ENCODE measurements at places on chromosomes 5 and 9.

- DNase-seq, result peak; percentile 26
Measured at GRCh38 chr9:20476912-20477521, 145.3 kb downstream of the MLLT3 start.

GRCh38 chr5:29794141-29794787 lies 1399.2 kb upstream of the CDH6 start:
- DNase-seq, result no peak

- no peak for DNase-seq
Measured at GRCh38 chr9:78958892-78959291, 612.9 kb upstream of the TLE4 start.

GRCh38 chr5:111948092-111948841 lies 191.3 kb upstream of the NREP start:
- peak; percentile 95 for DNase-seq

GRCh38 chr5:112228667-112229066 lies 190.4 kb downstream of the EPB41L4A start:
- DNase-seq, result peak; percentile 60

DNA sequence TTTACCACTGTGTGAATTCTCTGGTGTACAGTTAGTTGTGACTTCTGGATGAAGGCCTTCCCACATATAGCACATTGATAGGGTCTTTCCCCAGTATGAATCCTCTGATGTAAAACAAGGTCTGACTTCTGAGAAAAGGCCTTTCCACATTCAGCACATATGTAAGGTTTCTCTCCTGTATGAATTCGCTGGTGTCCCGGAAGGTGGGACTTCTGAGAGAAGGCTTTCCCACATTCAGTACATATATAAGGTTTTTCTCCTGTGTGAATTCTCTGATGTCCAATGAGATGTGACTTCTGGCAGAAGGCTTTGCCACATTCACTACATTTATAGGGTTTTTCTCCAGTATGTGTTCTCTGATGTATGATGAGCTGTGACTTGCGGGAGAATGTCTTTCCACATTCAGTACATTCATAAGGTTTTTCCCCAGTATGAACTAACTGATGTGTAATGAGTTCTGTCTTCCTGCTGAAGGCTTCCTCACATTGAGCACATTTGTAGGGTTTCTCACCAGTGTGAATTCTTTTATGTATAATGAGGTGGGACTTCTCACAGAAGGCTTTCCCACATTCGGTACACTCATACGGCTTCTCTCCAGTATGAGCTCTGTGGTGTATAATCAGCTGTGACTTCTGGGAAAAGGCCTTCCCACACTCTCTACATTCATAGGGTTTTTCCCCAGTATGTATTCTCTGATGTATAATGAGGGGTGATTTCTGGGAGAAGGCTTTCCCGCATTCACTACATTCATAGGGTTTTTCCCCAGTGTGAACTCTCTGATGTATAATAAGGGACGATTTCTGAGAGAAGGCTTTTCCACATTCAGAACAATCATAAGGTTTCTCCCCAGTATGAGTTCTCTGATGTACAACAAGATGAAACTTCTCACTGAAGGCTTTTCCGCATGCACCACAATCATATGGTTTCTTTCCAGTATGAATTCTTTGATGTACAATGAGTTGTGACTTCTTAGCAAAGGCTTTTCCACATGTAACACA lies 9.1 kb downstream of the ZNF300 start:
- DNase-seq, result peak; percentile 7

- no peak for DNase-seq
Measured at GRCh38 chr9:83800236-83801033, 17.1 kb downstream of the GKAP1 start.

DNA sequence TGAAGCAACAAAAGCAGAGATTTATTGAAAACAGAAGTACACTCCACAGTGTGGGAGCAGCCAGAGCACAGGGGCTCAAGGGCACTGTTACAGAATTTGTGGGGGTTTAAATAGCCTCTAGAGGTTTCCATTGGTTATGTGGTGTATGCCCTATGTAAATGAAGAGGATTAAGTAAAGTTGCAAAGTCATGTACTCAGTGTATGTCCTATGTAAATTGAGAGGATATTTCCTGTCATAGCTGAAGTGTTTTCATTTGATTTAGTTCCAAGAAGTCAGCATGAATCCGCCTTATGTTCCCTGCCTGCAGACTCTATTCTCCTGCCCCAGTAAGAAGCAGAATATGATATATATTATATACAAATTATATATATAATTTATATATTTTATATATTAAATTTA lies 966.0 kb upstream of the COX7C start:
- DNase-seq, result no peak

DNA sequence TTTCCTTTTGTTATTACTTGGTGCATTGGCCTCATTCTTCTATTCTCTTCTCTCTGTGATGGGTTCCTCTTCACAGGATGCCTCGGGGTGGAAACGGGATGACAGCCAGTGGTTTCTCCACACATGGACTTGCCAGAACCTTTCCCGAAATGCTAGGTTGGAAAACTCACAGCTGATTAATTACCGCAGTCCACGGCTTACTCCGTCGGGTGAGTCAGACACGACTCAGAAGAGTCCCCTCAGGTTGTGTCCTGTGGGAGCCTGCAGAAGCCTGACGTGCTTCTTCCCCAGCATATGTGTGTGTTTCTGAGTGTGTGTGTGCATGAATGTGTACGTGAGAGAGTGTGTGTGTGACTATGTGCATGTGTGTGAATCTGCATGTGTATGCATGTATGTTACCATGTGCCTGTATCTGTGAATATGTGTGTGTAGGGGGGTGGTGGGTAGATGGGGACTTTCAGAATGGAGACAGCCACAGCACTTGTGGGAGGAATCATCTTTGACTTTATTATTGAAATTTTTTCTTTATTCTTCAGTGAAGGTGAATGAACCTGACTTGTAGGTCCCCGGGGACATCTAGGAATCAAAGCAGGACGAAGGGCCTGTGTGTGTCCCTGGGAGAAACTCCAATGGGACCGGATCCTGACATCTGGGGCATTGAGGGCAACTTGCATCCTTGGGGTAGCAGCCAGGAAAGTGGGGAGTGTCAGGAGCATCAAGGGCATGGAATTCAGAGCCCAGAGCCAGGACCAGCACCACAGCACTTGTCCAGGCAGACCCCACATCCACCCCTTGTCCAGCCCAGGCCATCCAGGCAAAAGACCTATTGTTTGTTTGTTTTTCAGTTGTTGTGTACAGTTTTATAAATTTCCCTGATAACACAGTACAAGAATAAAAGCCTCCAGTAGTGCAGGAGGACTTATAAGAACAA lies 21.9 kb upstream of the MED10 start:
- peak; percentile 29 for DNase-seq

DNA sequence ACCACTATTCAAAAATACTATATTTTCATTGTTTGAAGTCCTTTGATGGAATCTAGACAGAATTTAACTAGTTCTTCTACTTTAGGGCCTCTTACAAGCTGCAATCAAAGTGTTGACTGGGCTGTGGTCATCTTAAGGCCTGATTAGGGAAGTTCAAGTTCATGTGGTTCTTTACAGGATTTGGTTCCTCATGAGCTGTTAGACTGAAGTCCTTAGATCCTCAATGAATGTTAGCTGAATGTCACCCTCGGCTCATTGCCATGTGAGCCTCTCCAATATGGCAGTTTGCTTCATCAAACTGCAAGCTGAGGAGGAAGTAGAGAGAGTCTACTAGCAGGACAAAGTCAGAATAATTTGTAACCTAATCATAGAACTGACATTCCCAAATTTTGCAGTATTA lies 135.1 kb downstream of the CSNK1G3 start:
- no peak for DNase-seq

DNA sequence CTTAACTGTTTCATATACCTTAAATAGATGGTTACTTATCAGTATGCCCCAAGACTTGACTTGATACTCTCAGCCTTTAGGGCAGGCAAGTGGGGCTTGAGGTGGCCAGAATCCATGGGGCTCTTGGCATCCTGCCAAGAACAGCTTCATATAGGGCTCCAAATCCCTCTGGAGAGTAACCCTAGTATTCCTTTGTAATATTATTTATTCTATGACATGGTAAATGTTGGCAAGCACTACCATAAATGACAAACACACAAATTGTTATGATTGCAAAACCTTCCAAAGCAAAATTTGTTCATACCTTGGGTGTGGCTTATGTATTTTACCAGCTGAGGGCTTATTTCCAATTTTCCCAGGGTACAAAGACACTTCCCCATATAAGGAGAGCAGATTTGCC lies 257.4 kb upstream of the TRPC7 start:
- no peak for DNase-seq

- DNase-seq, result no peak
Measured at GRCh38 chr9:2359891-2360471, 261.6 kb upstream of the VLDLR start.

- DNase-seq, result peak; percentile 94
Measured at GRCh38 chr5:87121304-87122150, 146.2 kb upstream of the RASA1 start.

DNA sequence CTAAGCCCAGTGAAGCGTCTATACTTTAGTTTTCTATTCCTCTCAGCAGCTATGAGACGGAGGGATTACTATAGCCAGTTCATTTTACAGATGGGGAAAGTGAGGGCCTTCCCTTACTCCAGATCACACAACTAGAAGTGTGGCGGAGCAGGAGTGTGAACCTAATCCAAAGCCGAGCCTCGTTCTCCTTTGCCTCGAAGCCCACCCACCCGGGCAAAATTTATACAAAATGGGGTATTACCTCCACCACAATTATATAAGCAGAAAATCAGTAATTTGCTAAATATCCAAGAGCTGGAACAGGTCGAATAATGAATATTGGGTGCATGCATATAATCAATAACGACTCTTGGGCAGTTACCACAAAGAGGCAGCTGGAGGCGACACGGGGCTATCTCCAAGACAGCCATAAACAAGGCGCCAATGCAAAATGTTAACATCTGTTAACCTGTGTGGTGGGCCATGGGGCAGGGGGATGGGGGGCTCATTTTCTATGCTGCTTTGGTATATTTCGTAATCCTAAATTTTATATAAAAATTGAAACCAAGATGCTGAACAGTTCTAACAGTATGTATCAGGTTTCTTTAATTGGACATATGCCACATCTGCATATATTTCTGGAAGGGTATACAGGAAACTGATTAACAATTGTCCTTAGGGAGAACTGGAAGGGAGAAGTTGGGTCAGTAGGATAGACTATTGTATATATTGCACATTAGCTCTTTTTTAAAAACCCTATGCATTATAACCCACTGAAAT lies 1.2 kb upstream of the RNF44 start:
- DNase-seq, result no peak

- DNase-seq, result no peak
Measured at GRCh38 chr5:132493241-132493640, 2.7 kb upstream of the IRF1 start.

GRCh38 chr5:141603923-141604717 lies 14.7 kb downstream of the DIAPH1 start:
- peak; percentile 87 for DNase-seq

- DNase-seq, result peak; percentile 66
Measured at GRCh38 chr5:40386289-40386688, 293.4 kb upstream of the PTGER4 start.

DNA sequence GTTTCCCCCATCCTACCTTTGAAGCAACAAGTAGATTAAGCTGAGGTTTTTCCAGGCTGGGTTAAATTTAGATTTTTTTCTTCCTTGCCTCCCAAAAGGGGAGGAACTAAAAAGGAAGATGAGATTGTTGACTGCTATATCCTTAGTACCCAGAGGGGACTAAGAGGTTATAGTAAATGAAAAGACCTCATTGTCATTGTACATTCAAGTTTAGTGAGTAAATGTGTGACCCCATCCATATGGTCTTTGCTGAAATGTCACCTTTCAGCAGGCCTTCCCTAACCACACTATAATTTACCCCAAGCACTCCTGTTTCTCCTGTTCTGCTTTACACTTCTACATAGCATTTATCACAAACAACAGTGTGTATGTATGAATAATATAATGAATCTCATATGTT lies 35.8 kb upstream of the CHD1 start:
- DNase-seq, result no peak

GRCh38 chr5:43573058-43573457 lies 16.2 kb upstream of the PAIP1 start:
- DNase-seq, result peak; percentile 62

- DNase-seq, result no peak
Measured at GRCh38 chr5:2106721-2107120, 224.0 kb upstream of the IRX4 start.

DNA sequence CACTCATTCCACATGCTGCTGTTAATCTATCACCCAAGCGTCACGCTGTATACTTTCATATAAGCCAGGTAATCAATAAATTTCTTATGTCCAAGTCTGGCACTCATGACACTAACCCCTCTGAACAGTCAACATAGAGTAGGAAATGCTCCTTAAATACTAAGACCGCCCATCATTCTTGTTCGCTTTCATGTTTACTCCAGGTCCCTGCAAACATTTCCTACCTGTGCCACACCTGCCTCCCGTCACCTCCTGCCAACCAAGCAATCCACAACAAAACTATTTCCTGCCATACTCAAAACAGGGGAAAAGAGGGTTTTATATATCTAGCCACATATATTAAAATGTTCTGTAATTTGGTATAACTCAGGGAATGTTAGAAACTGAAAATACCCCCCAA lies 39.0 kb downstream of the ZFR start:
- DNase-seq, result no peak

DNA sequence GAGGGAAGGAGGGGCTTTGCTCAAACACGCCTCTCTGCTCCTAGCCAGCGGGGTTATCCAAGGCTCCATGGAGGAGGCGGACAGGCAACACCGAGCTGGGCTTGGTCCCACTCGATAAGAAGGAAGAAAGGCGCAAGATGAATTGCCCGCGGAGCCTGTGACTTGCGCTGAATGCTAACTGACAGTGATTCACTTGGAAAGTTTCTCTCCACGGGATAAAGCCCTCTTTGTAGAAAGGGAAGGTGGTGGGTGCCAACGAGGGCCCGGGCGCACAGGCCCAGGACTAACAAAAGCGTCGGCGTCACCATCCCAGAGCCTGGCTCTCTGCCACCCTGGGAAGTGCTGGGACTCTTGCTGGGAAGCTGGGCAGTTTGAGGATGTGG lies 76.0 kb downstream of the VAV2 start:
- peak; percentile 51 for DNase-seq

- DNase-seq, result no peak
Measured at GRCh38 chr9:128296340-128297220, 20.5 kb downstream of the SWI5 start.

DNA sequence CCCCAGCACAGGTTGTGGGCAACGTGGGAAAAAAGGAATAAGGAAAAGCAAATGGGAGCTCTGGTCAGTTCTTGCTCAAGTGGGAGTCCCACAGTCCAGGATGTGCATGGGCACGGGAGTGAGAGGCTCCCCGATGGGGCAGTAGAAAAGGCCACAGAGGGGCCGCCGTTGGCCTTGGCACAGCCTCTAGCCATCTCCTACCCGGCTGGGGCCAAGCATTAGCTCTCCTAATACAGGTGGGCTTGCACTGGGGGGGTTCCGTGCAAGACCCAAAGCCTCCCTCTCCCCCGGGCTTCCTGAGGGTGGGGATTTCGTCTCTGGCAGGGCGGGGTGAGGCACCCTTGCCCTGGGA lies 212.2 kb upstream of the MVB12B start:
- no peak for DNase-seq

- no peak for DNase-seq
Measured at GRCh38 chr9:104025104-104025503, 69.0 kb upstream of the SMC2 start.

GRCh38 chr5:58462154-58462553 lies 2.3 kb upstream of the PLK2 start:
- DNase-seq, result no peak

GRCh38 chr9:86337469-86338108 lies 16.6 kb downstream of the TUT7 start:
- no peak for DNase-seq

- no peak for DNase-seq
Measured at GRCh38 chr5:150038547-150038946, 38.0 kb downstream of the HMGXB3 start.
